Fibroblast of lung (primary cell): ENCODE measurements at places on chromosomes 11 and 22.

DNA sequence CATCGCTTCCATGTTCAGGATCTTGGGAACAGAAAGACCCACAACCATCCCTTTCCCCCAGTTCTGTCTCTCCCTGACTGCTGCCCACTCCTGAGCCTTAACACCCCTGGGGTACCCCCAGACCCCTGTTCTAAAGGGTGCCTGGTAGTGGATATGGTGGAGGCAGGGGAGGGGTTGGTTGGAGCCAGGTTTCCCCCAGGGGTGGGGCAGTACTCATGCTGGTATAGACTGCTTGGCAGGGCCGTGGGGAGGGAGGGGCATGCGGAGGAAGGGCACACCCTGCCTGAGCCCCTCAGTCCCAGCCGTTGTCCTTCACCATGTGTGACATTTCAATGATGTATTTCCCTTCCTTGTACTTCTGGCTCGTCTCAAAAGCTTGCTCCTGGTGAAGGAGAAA lies 4.0 kb downstream of the YPEL4 start:
- no peak for DNase-seq

- peak; percentile 23 for DNase-seq
Measured at GRCh38 chr11:11640152-11640551, 18.3 kb upstream of the GALNT18 start.

GRCh38 chr11:88447281-88447680 lies 109.7 kb upstream of the CTSC start:
- no peak for DNase-seq

DNA sequence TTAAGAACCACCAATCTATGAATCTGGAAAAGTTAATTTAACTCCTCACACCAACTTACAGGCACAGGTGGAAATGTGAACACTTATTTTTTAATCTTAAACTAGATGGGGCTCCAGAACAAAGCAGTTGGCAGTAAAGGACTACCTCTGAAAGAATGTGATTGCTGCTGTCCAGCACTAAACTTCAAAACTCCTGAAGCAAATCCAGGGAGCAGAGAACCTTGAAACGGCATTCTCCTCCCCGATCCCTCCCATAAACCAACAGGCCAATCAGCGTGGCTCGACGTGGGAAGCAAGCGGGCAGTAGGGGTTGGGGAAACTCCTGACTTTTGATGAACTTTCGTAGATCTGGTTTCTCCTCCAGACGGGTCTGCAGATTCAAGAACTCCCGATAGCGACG lies 5.0 kb downstream of the SNX19 start:
- no peak for DNase-seq

DNA sequence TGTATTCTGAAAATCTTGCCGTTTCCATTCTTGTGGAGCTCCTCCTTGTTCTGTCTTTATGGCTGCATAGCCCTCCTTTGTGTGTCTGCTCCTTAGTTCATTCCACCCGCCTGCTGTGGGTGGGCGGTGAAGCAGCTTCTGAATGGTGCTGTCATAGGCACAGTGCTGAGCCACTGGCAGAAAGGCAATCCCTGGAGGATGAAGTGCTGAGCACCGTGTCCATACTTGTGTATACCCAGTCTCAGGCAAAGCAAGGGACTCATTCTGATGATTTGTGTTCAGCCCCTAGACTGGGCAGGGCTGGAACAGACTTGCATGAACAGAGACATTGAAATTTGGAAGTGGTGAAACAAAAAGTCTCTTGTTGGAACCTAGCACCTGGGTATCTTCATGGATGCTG lies 134.9 kb downstream of the MYO18B start:
- DNase-seq, result no peak

GRCh38 chr11:40188848-40189247 lies 1270.6 kb downstream of the LRRC4C start:
- DNase-seq, result no peak

- DNase-seq, result peak; percentile 82
Measured at GRCh38 chr11:10638316-10638925, 55.1 kb downstream of the IRAG1 start.

- no peak for DNase-seq
Measured at GRCh38 chr11:126433989-126434949, 78.8 kb downstream of the ST3GAL4 start.

DNA sequence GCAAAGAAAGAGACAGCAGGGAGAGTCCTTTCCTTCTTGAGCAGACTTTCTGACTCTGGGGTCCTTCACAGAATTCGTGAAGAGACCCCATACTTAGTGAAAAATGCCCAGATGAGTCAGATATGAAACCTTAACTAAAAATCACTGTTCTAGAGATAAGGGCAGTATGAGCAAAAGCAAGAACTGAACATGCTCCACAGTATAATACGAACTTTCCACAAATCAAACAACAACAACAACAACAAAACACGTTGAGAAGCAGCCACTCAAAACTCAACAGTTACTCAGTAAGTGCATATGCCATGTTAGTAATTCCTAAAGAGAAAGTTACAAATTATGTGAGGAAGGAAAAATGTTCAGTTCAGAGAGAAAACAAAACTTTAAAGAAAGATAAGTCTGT lies 44.3 kb downstream of the PITPNB start:
- DNase-seq, result no peak

GRCh38 chr11:116701297-116701801 lies 71.4 kb downstream of the BUD13 start:
- DNase-seq, result no peak

DNA sequence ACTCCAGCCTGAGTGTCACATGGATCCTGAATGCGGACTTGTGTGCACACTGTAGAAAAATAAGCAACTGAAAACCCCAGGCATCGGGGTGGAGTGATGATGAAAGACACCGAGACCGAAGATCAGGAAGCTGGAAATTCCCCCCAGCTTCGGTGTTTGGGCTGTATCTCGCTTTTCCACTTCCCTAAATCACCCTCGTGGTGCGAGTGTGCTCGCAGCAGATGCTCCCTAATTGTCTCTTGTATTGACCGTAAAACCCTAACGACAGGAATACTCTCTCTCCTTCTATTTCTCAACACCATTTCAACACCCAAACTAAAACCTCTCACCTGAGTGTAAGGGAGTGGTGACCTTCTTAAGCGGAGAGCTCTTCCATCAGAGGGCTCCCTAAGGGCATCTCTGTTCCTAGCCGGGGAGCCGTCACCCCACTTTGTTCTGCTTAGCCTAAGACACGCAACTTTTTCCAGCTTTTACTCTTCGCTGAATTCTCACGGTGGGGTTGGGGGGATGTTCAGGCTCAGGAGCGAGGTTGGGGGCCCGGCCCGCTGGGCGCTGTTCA lies 635 bp upstream of the GRK3 start:
- no peak for DNase-seq

- DNase-seq, result peak; percentile 29
Measured at GRCh38 chr11:69888483-69889181, 69.4 kb upstream of the FGF3 start.

DNA sequence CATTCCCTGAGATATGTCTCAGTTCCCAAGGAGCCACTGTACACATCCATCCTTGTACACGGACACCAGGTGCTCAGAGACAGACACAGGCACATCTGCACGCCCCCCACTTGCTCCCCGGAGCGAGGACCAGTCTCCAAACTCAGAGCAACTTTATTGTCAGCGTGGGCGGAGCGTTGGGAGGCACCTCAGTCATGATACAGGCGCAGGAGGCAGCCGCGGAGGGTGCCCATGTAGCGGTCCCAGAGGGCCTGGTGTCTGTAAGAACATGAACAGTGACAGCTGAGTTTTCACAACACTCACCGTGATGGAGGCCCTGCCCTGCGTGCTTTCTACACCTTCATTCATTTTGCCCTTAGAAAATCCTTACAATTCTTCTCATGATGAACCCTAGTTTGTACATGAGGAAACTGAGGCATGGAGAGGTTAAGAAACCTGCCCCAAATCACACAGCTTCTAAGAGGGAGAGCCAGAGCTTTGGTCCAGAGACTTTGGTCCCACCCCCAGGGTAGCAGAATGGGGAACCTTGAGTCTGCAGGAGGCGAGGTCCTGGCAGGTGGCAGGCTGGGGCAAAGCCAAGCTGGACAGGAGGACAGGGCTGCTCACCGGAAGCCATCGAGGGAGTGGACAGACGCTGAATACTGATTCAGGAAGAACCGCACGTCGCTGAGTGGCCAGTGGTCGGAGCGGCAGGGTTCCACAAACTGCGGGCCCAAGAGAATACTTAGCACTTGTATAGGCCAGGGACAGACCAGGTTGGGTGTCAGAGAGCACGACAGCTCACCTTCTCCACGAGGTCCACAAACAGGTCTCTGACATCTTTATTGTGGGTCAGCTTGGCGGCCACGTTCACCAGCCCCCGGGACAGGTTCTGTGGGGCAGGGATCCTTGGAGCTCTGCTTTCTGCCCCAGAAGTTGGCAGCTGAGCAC lies 4.2 kb downstream of the FIBP start:
- DNase-seq, result no peak

DNA sequence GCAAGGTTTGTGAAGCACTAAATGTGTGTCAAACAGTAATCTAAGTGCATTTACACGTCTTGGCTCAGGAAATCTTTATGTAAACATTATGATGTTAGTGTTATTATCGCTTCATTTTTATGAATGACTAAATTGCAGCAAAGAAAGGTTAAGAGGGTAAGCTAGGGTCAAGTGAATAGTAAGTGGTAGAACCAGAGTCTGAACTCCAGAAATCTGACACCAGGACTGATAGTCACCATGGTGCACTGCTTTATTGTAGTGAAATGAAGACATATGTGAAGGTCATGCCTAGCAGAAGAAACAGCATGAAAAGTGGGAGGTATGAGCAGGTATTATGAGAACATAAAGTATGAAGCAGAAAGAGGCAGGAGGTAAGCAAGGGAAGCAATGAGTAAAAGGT lies 368.7 kb upstream of the TENM4 start:
- DNase-seq, result no peak

DNA sequence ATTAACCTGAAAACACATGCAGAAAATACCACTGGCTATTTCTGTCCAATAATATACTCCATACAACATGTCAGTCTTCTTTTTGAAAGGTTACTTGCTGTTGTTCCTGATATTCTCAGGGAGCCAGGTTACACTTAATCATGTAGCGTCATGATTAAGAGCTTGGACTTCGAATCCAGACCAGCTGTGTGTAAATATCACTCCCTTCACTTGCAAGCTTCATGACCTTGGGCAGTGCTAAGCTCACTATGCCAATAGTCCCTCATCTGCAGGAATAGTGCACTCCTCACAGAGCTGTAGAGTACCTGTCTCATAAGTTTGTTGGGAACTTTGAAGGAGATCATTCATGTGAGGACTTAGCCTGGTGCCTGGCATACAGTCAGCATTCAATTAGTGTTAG lies 1.9 kb downstream of the HTR3B start:
- no peak for DNase-seq
